Caki2 (cell line): ENCODE measurements at places on chromosomes 7 and 10.

DNA sequence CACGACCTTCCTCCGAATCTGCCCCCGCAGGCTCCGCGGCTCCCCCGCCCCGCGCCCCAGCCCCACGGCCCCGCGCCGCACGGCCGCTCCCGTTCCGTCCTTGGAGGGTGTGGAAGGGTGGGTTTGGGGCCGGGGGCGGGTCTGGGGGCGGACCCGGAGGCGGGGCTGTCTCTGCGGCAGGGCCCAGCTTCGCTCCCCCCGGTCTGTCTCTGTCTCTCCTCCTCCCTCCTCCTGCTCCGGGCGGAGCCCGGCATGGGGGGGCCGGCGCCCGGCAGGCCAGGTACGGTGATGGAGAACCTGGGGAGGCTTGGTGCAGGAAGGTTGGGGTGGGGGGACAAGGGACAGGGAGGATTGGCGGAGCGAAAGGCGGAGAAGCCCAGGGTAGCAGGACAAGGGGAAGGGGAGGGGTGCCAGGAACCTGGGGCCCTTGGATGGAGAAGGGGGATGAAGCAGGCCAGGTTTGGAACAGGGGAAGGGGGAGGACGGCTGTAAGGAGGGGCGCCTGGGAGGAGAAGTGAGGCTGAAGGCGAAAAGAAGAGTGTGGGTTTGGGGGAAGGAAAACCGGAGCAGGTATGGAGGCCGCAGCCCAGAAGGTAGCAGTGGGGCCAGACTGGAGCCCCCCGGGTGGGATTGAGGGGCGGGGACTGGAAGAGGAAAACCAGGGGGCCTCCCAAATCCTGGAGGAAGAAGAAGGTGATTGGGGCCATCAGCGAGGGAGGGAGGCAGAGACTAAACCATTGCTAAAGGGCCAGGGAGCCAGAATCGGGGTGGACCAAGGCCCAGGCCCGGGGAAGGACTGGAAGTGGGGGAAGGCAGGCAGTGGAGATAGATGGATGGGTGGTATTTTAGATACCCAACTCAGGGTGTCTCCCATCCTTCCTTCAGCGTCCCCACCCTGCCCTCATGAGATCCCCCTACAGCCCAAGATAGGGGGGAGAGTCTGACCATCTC, at the start of gene NYAP1:
NYAP1 (plus strand) TSS at position 206 of the 951 bp plus-strand sequence. CDS start 1,385 bp downstream, outside the sequence.
- DNase-seq, result peak; percentile 36

DNA sequence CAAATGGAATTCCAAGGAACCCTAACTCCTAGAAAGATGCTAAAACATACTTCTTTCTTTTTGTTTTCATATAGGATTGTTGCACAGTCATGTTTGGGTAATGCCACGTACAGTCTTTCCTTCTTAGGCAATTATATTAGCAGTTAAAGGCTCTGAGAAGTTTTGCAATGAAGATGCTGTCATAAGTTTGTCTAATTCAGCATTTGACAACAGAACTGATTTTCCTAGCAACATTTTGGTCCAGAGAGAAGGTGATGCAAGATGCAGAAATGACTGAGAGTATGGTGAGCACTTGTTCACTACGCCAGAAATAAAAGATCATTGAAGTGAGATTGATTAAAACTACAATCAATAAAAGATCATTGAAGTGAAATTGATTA, 184.0 kb upstream of the PLXNA4 start:
- no peak for DNase-seq

- no peak for DNase-seq
These were observed 642 bp upstream of the PRKG1 start for GRCh38 chr10:51073453-51074237.

DNA sequence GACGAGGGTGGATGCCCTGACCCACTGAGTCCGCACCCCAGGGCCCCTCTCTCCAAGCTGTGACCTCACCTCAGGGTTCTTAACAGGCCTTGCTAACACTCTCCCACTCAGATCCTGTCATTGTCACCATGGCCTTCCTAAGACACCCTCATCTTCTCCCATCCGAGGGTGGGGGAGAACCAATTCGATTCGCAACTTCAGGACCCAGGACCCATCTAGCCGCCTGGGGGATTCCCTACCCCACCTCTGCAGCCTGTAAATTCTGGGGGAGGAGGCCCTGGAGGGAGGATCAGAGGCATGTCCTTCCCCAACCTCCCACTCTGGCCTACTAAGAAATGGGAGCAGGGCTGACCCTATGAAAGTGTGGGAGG, 17.4 kb downstream of the TRIM8 start:
- DNase-seq, result no peak

DNA sequence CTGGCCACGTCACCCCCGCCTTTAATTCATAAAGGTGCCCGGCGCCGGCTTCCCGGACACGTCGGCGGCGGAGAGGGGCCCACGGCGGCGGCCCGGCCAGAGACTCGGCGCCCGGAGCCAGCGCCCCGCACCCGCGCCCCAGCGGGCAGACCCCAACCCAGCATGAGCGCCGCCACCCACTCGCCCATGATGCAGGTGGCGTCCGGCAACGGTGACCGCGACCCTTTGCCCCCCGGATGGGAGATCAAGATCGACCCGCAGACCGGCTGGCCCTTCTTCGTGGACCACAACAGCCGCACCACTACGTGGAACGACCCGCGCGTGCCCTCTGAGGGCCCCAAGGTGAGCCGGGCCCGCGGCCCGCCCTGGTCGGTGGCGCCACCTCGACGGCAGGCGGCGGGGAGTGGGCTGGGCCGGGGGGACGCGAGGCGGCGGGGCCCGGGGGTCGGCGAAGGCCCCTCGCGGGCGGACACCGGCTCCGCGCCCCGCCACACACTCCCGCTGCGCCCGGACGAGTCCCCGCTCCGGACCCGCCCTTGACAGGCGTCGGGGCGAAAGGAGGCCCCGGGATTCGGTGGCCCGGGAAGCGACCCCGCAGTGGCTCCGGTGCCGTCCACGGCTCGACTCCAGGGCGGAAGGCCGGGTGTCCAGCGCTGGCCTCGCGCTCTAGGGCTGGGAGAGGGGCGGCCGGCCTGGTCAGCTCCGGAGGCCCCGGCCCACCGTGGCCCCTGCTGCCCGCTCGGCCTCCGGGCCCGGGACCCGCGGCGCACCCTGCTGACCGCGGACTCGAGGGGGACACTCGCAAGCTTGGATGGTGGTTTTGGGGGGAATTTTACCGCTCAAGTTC, 557 bp downstream of the BAG3 start:
- peak; percentile 41 for DNase-seq
